ENCODE measurements at places on chromosomes 6 and 20.

DNA sequence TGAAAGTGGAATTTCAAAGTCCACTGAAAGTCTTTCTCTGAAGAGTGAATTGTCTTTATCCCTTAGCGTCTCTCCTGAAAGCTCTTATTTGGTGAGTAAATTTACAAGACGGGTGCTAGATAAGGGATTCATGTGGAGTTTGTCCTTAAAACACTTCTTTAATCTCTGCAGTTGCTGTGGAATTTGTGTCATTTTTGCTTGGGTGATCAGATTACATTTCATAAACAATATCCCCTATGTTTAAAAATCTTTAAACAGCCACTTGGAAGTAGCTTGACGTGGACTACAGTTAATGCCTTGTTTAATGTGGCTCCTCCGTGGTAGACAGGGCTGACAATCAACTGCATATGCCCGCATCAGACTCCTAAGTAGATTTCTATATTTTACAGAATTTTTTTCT, 175.4 kb upstream of the ZNF217 start:
- no peak for DNase-seq

DNA sequence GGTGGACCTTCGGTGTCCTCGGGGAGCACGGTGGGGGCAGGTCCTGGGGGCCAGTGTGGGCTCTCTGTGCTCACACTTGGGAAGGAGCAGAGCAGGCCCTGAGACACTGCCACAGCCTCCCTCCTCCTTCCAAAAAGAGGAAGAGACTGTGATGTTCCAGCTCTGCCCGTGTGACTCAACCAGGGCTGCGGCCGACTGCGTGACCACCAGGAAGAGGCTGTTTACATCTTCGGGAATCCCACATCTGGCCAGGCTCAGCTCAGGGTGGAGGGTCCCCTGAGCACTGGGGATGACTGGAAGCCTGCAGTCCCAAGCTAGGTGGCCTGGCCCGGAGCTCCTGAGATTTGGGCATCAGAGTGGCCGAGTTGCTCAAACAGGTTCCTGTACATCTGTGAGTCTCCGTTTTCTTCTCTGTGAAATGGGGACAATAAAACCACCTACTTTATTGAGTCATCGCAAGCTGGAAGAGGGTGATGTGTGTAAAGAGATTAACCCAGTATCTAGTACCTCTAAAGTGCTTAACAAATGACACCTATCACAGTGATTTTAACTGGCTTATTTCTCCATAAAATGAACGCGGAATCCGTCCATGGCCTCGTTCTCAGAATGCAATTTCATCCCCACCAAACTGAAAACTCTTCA, 242.1 kb downstream of the DLL1 start:
- peak; percentile 87 for DNase-seq

GRCh38 chr6:104356197-104356596, 503.5 kb downstream of the HACE1 start:
- DNase-seq, result no peak

- DNase-seq, result no peak
Observed at GRCh38 chr6:85372188-85372914, 77.5 kb upstream of the NT5E start.

DNA sequence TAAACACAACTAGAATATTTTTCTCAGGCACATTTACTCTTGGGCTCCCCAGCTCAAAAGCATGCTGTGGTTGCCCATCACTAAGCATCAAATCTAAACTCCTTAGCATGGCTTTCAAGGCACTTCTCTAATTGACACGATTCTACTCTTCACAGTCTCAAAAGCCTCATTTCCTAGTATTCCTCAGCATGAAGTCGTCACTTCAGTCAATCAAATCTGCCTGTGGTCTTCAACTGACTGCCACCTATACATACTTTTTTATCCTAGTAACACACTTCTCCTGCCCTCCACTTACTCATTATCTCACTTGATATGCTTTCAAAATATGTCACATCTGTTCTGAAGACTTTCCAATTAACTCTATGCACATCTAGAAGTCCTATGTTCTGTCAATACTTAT, 110.3 kb downstream of the TBC1D32 start:
- DNase-seq, result no peak

- no peak for DNase-seq
Observed at GRCh38 chr6:3341467-3341866, 82.7 kb downstream of the PSMG4 start.

- DNase-seq, result no peak
Observed at GRCh38 chr6:34305982-34306708, 57.3 kb upstream of the SMIM29 start.

DNA sequence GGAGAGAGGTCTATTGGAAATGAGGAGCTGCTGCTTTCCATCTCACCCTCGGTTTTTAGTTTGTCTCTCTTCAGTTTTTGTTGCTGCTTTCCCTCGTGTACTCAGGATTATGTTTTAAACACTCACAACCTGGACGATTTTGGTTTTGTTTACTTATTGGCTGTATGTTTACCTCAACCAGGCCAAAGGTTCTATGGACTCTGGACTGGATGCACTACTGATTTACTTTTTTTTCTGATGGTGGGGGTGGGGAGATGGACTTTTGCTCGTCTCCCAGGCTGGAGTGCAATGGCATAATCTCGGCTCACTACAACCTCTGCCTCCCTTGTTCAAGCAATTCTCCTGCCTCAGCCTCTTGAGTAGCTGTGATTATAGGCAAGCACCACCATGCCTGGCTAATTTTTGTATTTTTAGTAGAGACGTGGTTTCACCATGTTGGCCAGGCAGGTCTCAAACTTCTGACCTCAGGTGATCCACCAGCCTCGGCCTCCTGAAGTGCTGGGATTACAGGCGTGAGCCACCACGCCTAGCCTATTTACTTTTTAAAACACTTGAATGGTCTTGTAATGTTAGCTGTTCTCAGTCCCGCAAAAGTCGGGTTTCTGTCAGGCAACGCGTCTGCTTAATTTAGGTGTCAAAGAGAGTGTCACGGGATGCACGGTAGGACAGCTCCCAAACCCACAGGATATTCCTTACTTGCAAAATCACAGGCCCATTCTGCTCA, 148.2 kb upstream of the RIPOR2 start:
- DNase-seq, result no peak

DNA sequence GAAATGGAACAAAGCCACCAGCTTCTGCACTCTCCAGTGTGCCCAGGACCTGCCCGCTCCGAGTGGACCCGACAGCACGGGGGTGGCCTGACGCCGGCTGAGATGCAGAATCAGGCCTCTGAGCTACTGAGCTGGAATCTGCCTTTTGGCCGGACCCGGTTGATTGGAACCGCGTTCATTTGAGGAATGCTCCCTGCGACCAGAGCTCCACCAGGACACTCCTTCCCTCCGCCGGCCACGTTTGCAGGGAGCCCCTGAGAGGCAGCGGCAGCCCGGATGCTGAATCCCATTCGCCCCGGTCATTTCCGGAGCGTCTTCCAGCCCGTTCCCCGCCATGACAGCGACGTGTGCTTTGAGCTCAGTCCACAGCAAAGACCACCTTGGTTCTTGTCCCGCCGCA, 392.7 kb downstream of the THBS2 start:
- DNase-seq, result no peak

DNA sequence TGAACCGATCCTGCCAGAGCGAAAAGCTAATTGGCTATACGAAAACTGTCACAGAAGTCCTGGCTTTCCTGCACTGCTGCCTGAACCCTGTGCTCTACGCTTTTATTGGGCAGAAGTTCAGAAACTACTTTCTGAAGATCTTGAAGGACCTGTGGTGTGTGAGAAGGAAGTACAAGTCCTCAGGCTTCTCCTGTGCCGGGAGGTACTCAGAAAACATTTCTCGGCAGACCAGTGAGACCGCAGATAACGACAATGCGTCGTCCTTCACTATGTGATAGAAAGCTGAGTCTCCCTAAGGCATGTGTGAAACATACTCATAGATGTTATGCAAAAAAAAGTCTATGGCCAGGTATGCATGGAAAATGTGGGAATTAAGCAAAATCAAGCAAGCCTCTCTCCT, 14.2 kb downstream of the CCR6 start:
- no peak for DNase-seq

GRCh38 chr6:139701695-139702094, 327.2 kb upstream of the CITED2 start:
- no peak for DNase-seq

DNA sequence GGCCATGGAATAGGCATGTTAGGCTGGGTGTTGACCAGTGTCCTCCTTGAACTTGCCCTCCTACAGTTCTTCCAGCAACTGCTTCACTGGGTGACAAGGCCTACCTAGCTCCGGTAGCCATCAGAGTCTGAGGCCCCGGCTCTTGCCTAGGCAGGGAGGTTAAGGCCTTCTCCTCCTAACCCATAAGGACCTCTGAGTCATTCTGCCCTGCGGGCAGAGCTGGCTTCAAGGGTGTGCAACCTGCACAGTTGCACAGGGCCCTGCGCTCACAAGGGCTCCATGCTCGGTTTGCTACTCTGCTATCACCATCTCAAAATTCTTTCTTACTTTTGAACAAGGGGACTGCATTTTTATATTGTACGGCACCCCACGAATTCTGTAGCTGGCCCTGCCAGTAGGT, 17.9 kb downstream of the KCNB1 start:
- DNase-seq, result no peak

DNA sequence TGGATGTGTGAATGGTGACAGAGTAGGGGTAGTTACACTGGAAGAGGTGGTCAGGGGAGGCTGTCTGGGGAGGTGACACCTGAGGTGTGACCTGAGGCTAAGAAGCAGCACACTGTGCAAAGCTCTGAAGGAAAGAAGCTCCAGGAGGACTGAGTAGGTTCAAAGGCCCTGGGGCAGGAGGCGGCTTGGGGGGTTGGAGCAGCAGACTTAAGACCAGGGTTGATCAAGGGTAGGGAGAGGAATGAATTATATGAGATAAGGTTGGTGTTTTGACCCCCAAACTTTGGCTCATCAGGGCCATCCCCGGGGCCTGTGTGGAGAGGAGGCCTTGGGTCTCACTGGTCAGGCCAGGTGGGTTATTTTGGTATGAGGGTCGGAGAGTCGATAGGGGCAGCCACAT, 166.1 kb downstream of the GRM4 start:
- no peak for DNase-seq

DNA sequence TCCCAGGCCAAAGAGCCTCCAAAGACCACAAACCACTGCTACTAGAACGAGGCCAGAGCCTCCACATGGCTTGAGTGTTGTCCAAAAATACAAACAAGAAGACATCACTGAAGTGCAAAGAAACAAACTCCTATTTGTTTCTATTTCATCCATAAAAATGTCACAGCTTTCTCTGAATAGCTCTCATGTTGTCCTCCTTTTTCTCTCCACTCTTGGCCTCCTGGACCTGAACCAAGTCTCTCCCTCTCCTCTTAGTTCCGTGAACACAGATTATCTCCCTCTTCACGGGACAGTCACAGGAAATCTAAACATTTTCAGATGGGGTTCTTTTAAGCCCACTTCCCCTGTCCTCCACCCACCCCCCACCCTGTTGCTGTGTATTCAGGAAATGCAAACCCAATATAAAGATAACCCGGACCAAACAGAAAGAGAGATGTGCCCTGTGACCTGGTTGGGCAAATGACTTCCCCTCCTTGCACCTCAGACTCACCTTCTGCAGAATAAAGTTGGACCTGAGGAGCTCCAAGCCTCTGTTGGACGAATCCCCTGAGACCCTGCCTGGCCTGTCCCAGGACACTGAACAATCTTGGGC, 75.8 kb upstream of the MRPS10 start:
- DNase-seq, result no peak

GRCh38 chr6:46130666-46131065, 877 bp downstream of the ENPP4 start:
- no peak for DNase-seq

DNA sequence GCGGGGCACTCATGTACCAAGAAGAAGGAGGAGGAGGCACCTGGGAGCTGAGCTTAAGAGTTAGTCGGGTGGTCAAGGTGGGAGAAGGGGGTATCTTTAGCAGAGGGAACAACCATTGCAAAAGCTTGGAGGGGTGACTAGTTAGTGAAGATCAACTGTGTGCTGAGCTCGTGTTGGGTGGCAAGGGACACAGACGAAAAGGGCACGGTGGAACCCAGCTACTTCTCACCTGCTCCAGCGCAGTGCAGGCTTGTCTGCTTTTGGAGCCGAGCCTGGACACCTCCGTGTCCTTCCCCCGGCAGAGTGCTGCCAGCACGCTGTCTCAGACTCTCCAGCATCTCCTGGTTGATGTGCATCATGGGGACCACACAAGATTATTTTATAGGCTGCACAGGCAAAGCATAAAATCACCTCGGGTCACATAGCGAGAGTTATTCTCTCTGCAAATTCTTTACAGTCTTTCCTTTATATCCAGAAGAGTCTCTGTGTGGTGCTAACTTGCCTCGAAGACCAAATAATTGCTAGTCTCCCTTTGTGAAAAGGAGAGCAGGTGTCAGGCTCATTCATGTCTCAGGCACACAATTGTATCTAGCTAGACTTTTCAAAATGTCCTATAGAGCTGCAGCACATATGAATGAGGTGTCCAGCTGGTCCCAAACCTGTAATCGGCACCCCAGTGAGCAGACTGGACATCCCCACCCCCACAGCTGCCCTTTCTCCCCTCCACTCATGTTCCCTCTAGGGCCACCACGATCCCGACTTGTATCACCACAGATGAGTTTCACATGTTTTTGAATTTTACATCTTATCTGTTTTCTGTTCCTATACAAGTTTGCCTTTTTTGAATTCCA, 123.4 kb downstream of the CEBPB start:
- no peak for DNase-seq

DNA sequence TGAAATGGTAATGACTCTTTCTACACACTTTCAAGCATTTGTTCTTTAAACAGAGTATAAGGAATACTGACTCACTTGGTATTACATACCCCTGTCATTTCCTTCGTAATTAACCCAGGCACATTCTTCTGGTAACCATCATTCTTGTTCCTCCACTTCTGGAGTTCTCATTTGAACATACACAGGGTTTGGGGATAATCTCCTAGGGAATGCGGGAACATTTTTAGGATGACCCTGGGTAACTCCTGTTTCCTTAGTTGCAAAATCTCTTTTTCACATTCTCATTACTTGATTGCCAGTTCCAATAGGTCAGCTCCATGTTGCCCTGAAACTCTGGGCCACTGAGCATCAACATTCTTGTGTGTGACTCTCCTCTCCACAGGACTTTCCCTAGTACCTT, 51.5 kb upstream of the E2F3 start:
- DNase-seq, result no peak

DNA sequence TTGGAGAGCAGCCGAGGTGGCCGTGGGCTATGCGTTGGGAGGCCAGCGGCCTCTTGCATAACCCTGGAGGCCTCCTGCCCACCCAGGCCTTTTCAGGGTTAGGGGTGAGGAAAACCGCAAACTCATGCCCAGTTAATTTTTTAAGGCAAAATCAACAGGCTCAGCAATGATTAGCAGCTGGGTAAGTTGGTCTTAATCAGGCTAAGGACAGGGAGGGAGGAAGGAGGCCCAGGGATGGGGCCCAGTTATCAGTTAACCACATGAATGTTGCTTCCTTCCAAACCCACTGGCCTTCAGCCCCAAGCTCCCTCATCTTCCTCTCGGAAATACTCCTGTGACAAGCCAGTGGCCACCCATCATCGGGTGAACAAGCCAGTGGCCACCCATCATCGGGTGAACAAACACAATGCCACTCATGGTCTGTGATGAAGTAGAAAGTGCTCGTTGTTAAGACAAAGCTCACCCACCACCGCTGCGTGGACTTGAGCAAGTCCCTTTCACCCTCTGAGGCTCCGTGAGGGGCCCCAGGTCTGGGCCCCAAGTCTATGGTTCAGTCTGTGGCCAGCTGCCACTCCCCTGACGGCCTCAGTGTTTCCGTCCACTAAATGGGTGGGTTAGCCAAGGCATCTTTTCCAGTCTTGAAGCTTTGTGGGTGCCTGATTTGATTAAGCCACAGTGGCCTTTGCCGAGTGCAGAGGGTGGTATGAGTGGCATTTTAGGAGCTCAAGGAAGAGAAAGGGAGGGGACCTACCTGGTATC, 39.4 kb downstream of the HNF4A start:
- no peak for DNase-seq

- no peak for DNase-seq
Observed at GRCh38 chr20:19725814-19726525, 32.1 kb upstream of the RIN2 start.

GRCh38 chr20:36792422-36792821, 18.9 kb upstream of the DSN1 start:
- peak; percentile 29 for DNase-seq
